RWPE2 (cell line): ENCODE measurements at places on chromosomes 13 and 19.

DNA sequence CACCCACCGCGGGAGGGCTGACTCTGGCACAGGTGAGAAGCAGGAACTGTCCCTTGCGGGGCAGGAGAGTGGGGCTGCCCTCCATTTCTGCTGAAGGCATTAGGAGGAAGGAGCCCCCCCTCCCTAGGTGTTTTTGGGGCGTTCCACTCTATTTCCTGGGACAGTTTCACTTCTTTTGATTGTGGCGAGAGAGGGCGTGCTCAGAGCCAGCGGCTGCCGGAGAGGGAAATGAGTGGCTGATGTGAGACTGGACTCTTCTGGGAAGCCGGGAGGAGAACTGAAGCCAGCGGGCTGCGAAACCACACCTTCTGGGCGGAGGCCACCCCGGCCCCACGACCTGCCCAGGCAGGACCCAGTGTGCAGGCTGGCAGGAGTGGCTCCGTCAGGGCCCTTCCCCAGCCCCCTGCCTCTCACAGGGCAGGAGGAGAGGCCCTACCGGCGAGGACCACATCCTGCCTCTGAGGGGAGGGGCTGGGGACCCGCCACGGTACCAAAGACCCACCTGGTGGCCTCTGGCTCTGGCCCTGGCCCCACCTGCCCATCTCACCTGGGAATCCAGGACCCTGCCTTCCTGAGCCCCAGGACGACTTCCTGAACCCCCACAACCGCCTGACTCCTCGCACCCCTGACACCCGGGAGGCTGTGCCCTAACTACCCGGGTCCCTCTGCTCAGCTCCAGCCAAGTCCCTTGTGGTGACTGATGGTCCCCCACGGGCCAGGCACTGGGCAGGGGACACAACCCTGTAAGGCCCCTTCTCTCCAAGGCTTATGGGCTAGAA is 25.9 kb downstream of the MPND start:
- peak overlapping the region; percentile 91 for H3K27ac ChIP-seq
- peaks cover 20% of the 10 kb centered on the region for H3K4me1 ChIP-seq
- peaks cover 22% of the 10 kb centered on the region for H3K36me3 ChIP-seq
- no peaks in the 10 kb centered on the region for H3K27me3 ChIP-seq
- H3K4me3 ChIP-seq = peak overlapping the region; percentile 1

GRCh38 chr13:29136341-29136740 is 316.2 kb downstream of the MTUS2 start:
- H3K36me3 ChIP-seq = no peaks in the 10 kb centered on the region
- H3K27me3 ChIP-seq = no peaks in the 10 kb centered on the region
- no peaks in the 10 kb centered on the region for H3K4me1 ChIP-seq
- DNase-seq = no peak
- H3K4me3 ChIP-seq = no peak overlapping the region
- no peak overlapping the region for H3K27ac ChIP-seq

GRCh38 chr13:48993150-48993549 is 17.4 kb downstream of the FNDC3A start:
- DNase-seq = no peak
- no peaks in the 10 kb centered on the region for H3K27me3 ChIP-seq
- H3K27ac ChIP-seq = no peak overlapping the region
- peaks cover 15% of the 10 kb centered on the region for H3K4me1 ChIP-seq
- H3K4me3 ChIP-seq = no peak overlapping the region

DNA sequence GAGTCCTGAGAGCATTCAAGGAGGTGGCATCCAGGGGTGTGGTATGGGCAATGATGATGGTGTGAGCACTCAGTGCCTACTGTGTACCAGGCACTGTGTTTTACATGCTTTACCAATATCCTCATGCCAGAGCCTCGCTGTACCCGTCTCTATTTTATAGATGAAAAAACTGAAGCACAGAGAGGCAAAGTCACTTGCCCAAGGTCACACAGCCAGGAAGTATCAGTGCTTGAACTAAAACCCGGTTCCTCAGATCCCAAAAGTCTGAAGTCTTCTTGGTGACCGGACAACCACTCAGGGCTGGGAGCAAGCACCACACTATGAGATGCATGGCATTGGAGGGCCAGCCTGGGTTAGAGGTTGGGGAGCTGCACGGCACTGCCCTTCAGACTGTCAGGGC is 84.1 kb downstream of the CHST8 start:
- no peaks in the 10 kb centered on the region for H3K36me3 ChIP-seq
- H3K27ac ChIP-seq = no peak overlapping the region
- no peaks in the 10 kb centered on the region for H3K4me1 ChIP-seq
- peaks cover 10% of the 10 kb centered on the region for H3K27me3 ChIP-seq
- H3K4me3 ChIP-seq = no peak overlapping the region
- DNase-seq = no peak

- H3K36me3 ChIP-seq = peaks cover 8% of the 10 kb centered on the region; the same call in 1 of the 2 replicates
- DNase-seq = no peak
- no peaks in the 10 kb centered on the region for H3K27me3 ChIP-seq
- H3K27ac ChIP-seq = no peak overlapping the region
Observed at GRCh38 chr19:11067356-11068113, 21.7 kb upstream of the LDLR start.

GRCh38 chr19:3639479-3639878 is 12.9 kb upstream of the CACTIN start:
- no peaks in the 10 kb centered on the region for H3K36me3 ChIP-seq
- H3K27ac ChIP-seq = no peak overlapping the region
- H3K27me3 ChIP-seq = no peaks in the 10 kb centered on the region

DNA sequence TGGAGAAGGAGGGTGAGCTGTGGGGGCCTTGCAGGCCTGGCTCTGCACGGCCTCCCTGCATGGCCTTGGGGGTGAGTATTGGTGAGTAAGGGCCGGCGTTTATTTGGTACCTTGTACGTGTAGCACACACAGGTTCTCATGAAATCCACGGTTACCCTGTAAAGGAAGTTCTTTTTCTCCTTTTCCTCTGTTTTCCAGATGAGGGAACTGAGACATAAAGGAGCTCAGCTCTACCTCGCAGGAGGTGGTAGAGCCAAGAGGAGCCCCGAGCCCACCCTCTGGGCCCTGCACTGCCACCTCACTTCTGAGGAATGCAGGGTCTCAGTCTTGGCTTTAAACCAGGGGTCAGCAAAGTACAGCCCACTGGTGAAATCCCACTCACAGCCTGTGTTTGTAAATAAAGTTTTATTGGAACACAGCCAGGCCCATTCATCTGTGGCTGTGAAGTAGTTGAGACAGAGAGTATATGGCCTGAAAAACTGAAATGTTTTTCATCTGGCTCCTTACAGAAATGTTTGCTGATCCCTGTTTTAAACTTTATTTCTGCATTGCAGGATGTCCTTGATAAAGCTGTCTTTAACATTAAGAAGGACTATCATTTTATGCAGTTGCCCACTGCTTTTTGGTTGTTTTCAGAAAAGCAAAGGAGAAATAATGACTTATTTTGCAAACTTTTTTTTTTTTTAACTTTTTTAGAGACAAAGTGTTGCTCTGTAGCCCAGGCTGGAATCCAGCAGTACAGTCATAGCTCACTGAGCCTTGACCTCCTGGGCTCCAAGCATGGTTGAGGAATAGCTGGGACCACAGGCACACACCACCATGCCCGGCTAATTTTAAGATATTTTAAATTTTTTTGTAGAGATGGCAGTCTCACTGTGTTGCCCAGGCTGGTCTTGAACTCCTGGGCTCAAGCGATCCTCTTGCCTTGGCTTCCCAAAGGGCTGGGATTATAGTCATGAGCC is 6.4 kb downstream of the EPN1 start:
- H3K4me1 ChIP-seq = peaks cover 12% of the 10 kb centered on the region
- H3K27ac ChIP-seq = no peak overlapping the region
- H3K27me3 ChIP-seq = no peaks in the 10 kb centered on the region
- no peak for DNase-seq

GRCh38 chr19:23991170-23991569 is 76.5 kb downstream of the ZNF726 start:
- no peak for DNase-seq
- no peaks in the 10 kb centered on the region for H3K36me3 ChIP-seq
- no peaks in the 10 kb centered on the region for H3K4me1 ChIP-seq
- no peak overlapping the region for H3K27ac ChIP-seq
- no peaks in the 10 kb centered on the region for H3K27me3 ChIP-seq
